ENCODE measurements at places on chromosomes 12 and 14.

DNA sequence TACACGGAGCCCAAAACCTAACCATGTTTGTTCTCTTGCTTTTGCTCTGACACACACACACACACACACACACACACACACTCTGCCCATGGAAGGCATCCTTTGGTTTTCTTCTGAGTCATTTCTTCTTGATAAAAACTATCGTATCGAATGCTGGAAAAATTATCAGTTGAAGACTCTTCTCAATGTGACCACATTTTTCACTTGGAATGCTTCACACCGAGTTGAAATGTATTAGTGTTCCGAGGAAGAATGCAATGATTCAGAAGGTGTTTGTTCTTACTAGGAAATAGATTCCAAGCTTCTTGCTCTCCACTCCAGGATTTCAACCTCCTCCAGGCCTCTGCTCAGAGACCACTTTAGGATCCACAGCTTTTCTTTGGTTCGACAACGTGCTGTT is 226.3 kb downstream of the MON2 start:
- DNase-seq: no peak

DNA sequence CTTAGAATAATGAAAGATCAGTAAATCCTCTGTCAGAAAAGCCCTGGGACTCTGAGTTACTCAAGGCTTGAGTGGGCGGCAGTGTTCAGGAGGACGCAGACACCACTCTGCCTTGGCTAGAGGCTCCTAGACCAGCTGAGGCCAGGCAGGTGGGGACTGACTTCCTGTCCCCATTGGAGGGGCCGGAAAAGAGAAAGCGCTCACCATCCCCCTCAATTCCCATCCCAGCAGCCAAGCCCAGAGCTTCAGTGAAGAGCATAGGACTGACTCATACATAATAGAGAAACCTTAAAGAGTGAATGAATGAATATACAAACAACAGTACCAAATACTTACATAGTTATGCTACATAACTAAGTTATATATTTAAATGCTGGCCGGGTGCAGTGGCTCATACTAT is 62.0 kb downstream of the PLEKHG7 start:
- no peak for DNase-seq

DNA sequence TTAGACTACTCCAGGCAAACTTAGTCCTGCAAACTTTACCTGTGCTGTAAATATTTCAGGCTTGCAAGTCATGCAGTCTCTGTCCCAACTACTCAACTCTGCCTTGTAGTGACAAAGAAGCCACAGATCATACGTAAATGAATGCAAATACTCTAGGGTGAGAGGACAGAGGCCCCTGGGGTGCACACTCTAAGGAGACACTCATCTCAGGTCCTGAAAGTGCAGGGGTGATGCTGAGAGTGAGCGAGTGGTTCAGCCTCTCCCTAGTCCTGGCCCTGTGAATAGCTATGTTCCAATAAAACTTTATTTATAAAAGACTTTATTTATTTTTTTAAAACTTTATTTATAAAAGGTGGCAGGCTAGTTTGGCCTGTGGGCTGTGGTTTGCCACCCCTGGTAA is 34.9 kb downstream of the HCAR2 start:
- DNase-seq: no peak

GRCh38 chr14:96284008-96284407 is 28.0 kb downstream of the BDKRB1 start:
- DNase-seq: no peak
